Activated CD4-positive, CD25-positive, alpha-beta regulatory T cell treated with anti-CD3 and anti-CD28 coated beads, Interleukin-2, amount 50 U/mL, for 16 hours (primary cell): ENCODE measurements at places on chromosomes 3 and 15.

- DNase-seq: no peak
Measured at GRCh38 chr3:50303013-50303815, at the start of gene HYAL1. HYAL1 (minus strand) TSS chr3:50303574; CDS start chr3:50302956, 618 bp downstream.

DNA sequence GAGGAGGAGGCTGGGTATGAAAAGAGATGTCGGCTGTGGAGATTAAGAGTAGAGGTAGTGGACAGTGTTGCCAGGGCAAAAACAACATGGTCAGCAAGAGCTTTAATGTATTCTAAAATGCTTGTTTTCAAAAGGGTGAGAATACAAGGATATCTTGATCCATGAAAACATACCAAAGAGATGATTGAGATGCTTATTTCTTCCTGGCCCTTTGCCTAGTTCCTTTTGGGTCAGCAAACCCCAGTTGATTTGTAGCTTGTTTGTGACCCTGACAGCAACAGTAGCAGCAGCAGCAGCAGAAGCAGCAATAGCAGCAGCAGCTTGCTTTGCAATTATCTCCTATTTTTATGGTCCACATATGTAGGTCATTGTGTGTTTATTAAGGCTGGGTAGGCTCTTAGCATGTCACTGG is 337.3 kb downstream of the LPP start:
- DNase-seq: no peak

DNA sequence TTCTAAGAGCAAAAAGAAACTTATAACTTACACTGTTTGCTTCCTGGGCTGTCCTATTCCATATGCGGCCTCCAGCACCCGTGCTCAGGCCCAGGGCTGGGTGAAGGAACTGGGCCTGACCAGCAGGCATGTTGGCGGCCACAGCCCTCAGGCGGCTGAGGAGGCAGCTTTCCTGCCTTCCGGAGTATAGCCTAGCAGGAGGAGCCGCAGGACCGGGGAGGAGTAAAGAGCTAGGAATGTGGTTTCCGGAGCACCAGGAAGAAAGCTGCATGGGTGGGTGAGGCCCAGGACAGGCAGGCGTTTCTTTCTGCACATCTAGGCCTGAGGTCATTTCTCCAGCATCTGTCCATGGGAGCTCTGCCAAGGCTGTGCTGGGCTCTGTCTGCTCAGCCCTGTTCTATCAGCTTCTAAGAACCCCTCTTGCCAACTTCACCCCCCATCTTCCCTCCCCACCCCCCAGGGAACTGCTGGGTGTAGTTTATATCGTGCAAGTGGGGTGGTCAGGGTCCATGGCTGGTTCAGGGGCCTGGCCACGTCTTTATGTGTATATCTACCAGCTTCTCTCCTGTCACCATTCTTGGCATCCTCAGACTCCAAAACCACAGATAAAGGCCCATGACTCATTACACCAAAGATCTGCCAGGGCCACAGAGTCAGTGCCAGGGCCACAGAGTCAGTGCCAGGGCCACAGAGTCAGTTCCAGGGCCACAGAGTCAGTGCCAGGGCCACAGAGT is 7.8 kb upstream of the KIF7 start:
- no peak for DNase-seq

DNA sequence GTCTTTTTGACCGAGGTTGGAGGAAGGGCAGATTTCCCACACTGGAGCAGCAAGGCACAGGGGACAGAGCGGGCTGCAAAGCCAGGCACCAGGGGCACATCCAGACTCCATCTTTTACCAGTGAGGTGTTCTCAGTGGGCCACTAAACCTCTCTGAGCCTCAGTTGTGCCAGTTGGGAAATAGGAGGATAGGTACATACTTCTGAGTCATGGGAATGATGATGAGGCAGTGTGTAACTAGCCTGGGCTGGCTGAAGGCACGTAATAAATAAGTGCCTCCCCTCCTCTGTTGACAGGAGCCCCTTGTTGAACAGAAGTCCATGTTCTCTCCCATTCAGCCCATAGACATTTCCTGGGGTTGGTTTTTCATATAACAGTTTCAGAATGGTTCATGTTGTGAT is 48.7 kb downstream of the GPD1L start:
- DNase-seq: no peak

- no peak for DNase-seq
Measured at GRCh38 chr3:25412269-25412668, 15.8 kb upstream of the RARB start.

DNA sequence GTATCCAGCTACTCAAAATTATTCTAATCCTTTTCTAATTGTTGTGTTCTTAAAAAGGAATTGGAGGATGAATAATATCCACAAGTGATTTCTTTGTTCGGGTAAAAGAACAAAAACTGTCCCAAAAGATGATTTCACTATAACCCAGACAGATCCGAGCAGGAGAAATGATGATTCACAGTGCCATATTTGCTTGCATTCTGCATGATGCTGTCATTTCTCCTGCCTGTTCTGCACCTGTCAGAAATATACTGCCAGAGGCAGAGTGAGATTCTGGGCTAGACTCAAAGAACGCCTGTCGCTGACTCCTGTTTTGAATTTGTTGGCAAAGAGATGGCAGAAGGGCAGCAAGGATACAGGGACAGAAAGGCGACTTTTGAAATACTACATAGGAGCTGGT is 34.7 kb upstream of the SLC24A5 start:
- no peak for DNase-seq

- no peak for DNase-seq
Measured at GRCh38 chr15:32861174-32861573, 143.4 kb downstream of the GREM1 start.

- DNase-seq: no peak
Measured at GRCh38 chr15:88710027-88710715, 71.4 kb downstream of the ISG20 start.

GRCh38 chr3:14425581-14426304 is 23.3 kb downstream of the SLC6A6 start:
- DNase-seq: no peak

- no peak for DNase-seq
Measured at GRCh38 chr3:70861855-70862254, 549.4 kb upstream of the MDFIC2 start.

- DNase-seq: no peak
Measured at GRCh38 chr3:167863811-167864551, 128.5 kb downstream of the SERPINI1 start.

DNA sequence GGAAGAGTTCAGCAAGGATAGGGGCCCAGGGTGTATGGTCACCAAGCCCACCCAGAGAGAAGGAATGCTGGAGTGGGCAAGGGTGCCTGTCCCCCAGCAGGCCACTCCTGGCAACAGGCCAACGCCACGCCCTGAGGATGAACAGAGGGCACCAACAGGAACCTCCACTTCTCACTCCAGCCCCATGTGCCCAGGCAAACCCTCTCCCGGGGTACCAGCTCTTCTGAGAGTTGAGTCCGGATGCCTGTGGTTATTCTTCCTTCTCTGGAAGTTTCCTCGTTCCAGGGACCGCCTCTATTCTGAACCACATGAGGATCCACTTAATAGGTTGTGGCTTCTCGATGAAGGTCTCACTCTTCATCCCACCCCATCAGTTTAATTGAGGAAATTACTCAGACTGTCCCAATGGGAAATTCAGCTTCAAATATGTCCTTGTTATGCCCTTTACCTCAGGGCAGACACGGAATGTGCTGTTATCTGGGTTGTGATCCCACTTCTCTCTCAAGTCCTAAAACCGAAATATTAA is 114.3 kb downstream of the LIPC start:
- DNase-seq: no peak

- DNase-seq: no peak
Measured at GRCh38 chr3:165434516-165434915, 238.3 kb upstream of the SLITRK3 start.
